ENCODE measurements at places on chromosomes 7 and 10.

- DNase-seq, result no peak
These were observed 276.2 kb upstream of the LRRTM3 start for GRCh38 chr10:66649626-66650025.

- DNase-seq, result no peak
These were observed 5.2 kb upstream of the SAR1A start for GRCh38 chr10:70175516-70175915.

- no peak for DNase-seq
These were observed 190.1 kb downstream of the MLLT10 start for GRCh38 chr10:21724020-21724589.

DNA sequence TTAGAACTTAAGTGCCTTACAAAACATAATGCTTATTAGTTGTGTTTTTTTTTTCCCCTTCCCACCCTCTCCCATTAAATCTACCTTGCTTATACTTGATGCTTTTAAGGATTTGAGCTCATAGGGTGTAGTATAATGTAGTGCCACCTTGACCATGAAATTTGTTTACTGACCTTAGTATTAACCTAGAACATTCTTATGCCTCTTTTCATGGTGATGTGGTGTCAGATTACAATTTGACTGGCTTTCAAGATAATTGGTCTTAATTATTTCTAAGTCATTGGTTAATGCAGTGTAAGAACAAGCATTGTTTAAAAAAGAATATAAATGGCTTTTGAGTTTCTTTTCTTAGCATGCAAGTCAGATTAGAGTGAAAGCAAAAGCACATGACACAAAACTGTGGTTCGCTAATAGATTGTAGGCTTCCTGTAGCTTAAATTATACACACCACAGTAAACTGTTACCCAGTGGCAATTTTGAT, 61.8 kb downstream of the ADD3 start:
- DNase-seq, result no peak

GRCh38 chr7:143429770-143430698, 13.2 kb upstream of the TAS2R60 start:
- DNase-seq, result no peak

- DNase-seq, result no peak
These were observed 225.8 kb upstream of the FAM3C start for GRCh38 chr7:121621937-121622336.

- DNase-seq, result no peak
These were observed 142.6 kb downstream of the PLXDC2 start for GRCh38 chr10:19958787-19959186.
